Kasumi-1 (cell line): ENCODE measurements at places on chromosomes 5 and 9.
A peak's percentile ranks its signal among the peaks of the same experiment; 100 is the strongest.

- DNase-seq = no peak
Measured at GRCh38 chr5:77083088-77083487, 4.0 kb downstream of the ZBED3 start.

DNA sequence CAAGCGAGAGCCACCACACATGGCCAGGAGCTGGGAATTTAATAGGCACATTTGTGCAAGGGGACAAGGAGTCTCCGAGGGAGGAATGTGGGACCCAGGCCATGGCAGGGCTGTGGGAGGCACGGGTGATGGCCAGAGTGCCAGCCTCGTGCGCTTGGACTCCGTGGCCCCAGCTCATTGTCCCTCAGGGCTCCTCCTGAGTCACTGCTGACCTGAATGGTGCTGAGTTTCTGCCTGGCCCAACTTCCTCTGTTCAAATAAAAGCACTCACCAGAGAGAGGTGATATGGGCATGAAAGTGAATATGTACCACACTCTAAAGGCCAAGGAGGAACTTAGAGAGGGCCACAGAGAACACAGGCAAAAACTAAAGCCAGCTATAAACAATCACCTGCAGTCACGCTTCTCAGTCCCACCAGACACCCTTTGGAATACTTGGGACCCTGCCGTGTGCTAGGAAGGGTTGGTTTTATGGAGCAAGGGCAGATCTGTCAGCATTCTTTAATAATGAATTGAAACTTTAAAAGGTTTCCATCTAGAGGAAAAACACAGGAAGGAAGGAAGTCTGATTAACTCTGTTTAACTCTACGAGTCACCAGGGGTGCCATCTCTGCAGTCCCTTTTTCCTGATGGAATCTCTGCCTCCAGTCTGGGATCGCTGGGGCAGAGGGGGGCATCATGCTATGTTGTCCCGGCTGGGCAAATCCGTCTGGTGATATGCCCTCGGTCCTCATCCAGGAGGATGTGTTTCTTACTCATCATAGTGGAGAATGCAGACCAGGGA, 25.1 kb upstream of the UBE2QL1 start:
- no peak for DNase-seq

DNA sequence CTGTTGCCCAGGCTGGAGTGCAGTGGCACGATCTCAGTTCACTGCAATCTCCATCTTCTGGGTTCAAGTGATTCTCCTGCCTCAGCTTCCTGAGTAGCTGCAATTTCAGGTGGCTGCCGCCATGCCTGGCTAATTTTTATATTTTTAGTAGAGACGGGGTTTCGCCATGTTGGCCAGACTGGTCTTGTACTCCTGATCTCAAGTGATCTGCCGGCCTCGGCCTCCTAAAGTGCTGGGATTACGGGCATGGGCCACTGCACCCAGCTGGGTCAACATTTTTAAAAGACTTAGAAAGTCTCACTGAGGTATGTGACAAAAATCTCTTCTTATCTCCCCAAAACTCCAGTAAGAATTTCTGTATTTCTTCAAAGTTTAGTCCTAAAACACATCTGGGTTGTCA, 211.6 kb downstream of the CTNND2 start:
- DNase-seq = no peak

GRCh38 chr5:103114440-103114839, 5.5 kb downstream of the GIN1 start:
- no peak for DNase-seq

DNA sequence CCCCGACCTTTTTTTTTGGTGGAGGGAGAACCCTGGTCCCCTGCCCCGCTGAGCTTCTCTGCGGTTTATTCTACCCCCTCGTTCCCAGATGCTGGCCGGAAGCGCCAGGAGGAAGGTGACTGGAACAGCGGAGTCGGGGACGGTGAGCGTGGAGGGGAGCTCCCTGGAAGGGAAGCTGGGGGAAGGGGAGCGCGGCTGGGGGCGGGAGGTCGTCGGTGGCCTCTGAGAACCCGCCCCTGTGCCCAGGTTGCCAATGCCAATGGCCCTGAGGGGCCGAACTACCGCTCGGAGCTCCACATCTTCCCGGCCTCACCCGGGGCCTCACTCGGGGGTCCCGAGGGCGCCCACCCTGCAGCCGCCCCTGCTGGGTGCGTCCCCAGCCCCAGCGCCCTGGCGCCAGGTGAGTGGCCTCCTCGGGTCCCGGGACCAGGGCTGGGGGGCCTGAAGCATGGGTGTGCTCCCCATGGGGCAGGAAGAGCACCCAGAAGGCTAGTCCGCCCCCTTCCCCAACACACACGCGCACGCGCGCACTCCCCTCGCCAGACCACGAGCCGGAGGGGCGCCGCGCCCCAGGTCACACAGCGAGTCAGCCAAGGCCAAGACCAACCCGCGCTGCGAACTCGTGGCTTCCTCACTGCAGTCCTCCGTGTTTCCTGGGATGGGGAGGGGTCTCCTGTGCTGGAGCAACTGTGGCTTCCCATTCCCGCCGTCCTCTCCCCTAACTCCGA, 10.6 kb downstream of the MYOZ3 start:
- DNase-seq = peak; percentile 24

DNA sequence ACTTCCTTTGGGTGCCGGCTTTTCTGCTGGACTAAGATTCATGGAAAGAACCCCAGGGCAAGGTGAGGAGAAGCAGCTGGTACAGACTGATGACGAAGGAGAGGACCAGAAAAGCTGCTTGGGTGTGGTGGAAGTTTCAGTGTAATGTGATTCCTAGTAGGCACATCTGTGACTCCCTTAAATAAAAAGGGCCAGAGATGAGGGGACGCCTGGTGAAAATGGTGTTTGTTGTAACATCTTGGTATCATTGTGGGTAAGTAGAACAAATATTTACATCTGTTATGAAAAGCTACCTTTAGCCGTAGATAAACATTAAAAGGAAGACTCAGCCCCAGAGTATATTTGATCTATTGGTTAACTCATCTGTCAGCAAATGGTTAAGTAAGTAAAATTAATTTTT, 33.8 kb downstream of the OTULINL start:
- DNase-seq = no peak

GRCh38 chr5:69034898-69035297, 58.9 kb upstream of the SLC30A5 start:
- no peak for DNase-seq

GRCh38 chr5:116736671-116737070, 162.0 kb upstream of the SEMA6A start:
- DNase-seq = no peak
